ENCODE measurements at places on chromosomes 1 and 21.

DNA sequence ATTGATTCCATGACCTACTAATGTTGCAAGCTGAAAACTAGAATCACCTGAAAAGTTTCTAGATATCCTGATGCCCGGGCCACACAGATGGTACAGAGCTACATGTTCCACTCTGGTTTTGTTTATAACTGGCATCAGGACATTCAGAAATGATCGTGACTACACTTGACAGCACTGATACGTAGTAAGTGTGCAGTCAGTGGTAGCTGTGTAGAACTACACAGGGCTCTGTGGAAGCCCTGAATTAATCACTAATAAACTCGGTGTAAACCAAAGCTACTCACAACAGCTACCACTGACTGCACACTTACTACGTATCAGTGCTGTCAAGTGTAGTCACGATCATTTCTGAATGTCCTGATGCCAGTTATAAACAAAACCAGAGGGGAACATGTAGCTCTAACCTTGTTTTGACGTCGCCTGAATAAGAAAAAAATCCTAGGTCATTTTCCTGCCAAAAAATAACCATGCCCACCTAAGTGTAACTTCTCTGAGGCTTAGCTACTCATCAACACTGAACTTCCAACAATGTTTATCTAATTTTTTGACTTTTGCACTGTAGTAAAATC lies 149.7 kb downstream of the TGFBR3 start:
- DNase-seq, result no peak

- DNase-seq, result no peak
Observed at GRCh38 chr1:22118291-22118992, 24.5 kb downstream of the WNT4 start.

GRCh38 chr1:96309783-96310182 lies 411.8 kb upstream of the PTBP2 start:
- no peak for DNase-seq

DNA sequence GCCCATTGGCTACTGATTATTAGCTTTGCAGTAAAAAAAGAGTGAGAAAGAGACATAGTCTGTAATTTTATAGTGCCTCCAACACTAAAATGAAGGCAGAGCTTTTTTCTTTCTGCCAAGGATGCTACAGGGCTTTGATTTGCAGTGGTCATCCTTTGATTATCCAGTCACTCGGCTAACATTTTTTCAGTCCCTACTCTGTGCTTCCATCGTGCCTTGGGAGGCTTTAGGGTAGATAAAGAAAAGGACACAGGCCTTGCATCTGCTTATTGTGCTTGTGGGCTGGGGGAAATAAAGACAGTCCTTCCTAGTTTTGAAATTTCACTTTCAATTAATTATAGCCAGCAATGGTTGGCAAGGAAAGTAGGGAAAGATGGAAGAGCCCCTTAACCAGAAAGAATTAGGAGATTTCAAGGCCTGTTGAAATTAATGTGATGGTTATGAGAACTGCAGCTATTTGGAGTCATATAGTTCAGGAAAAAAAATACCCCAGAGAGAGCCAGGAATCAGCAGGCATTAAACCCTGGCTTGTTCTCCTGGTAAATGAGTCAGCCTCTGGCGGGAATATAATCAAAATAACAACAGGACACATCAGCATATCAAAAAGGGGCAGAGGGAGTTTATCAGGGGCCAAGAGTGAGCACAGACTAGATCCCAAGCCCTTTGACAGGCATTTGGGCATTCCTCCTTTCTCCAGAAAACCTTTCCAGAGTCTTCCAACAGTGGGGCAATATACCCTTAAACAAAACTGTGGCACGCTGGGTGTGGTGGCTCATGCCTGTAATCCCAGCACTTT lies 27.4 kb downstream of the CACHD1 start:
- DNase-seq, result no peak

DNA sequence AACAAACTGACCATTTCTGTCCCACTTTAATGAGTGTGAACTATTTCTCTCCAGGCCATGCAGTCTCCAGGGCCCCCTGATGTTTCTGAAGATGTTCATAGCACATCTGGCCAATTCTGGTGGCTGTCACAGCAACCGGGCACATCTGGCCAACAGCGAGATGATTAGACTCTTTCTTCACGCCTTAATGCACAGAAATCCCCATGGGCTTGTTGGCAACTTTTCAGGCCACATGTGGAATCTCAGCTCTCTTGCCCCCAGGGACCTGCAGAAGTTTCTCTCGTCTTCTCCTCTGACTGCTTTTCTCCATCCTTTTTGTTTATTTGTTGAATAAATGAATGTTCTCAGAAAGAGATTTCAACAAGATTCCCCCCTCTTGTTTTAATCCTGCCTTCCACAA lies 71.2 kb upstream of the HMGB4 start:
- no peak for DNase-seq

GRCh38 chr21:36491209-36491910 lies 11.4 kb upstream of the CLDN14 start:
- DNase-seq, result no peak

- no peak for DNase-seq
Observed at GRCh38 chr1:71861022-71861421, 421.3 kb downstream of the NEGR1 start.

DNA sequence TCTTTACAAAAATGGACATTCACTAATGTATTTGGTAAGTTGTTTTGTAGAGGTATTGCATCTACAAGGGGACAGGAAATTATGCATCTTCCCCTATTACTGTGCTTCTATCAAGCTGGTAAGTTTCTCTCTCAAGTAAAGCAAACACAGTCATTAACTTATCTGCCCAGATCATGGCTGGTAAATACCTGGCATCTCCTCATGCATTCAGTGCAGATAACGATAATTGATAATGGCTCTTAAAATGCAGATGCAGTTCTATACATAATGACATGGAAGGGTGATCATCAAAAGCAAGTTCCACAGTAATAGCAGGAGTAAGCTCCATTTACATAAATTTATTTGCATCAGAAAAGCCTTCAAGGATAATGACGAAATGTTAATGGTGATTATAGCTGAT lies 122.4 kb downstream of the SIPA1L2 start:
- no peak for DNase-seq

DNA sequence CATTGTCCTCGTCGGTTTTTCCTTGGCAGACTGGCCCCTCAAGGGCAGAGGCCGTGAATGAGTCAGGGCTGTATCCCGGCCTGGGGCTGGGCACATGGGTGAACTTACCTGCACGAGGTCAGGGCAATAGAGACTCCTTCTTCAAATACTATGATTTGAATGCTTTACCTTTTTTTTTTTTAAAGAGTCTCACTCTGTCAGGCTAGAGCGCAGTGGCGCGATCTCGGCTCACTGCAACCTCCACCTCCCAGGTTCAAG lies 5.0 kb downstream of the LAPTM5 start:
- no peak for DNase-seq

DNA sequence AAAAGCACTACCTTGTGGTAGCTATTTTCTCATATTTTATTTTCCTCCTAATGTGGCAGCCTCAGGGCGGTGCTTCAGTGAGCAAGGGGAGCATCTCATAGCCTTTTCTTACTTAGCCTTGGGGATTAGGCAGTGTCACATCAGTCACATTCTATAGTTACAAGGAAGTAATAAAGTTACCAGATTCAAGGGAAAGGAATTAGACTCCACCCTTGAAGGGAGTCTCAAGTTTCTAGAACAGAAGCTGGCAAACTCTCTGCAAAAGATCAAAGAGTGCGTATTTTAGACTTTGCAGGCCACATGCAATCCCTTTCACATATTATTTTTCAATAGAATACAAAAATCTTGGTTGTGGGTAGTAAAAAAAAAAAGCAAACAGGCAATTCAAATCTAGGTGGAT lies 350.4 kb downstream of the AMY1C start:
- DNase-seq, result no peak

- DNase-seq, result no peak
Observed at GRCh38 chr1:154971341-154971998, 923 bp upstream of the SHC1 start.

DNA sequence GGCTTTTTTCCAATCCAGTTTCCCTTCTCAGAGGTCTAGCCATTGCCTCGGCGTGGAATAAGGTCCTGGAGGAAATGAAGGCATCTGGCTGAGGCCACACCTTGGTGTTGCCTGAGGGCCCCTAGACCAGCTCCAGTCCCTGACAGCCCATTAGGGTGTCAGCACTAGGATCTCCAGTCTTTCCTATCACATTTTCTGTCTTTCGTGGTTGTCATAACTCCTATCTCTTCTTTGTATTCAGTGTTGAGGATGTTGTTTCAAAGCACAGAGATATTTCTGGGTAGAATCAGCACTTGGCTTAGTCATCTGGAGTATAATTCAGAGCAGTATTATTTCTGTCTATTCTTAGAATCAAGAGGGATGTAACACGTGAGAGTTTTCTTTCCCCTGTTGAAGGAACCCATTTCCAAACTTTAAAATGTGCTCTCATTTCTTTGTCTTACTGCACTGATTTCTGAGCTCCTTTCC lies 844.3 kb downstream of the KCNT2 start:
- DNase-seq, result no peak

DNA sequence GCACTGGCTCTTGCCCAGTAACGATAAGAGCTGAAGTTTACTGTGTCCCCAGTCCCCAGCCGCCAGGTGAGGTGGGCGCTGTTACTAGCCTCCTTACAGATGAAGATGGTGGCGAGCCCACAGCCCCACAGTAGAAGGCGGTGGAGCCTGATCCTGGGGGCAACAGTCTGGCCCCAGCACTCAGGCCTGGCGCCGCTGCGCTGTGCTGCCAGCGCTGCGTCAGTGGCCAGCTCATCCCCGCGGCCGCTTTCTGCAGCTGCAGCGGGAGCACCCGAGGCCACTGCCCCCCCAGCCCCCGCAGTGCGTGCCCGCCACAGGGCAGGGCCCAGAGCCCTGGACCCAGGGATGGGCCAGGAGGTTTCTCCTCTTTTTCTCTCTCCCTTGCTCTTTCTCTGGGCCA lies 13.3 kb downstream of the H6PD start:
- DNase-seq, result no peak

DNA sequence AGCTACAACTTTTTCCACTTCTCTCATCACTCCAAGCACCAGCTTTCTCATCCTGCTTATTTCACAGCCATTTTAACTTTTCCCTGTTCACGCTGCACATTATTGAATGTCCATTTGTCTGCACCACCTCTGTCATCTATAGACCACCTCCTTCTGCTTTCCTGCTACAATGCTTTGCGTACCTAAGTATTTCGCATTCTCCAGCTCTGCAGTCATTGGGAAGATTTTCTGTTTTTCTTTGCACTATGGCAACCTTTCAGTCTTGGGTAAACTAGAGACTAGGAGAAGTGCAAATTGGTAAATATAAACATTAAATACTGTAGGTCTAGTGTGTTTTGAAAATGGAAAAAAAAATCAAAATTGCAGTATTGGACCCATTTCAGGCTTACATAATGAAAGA lies 835 bp downstream of the CCDC30 start:
- DNase-seq, result no peak

GRCh38 chr1:69707103-69707502 lies 139.4 kb downstream of the LRRC7 start:
- no peak for DNase-seq

- no peak for DNase-seq
Observed at GRCh38 chr1:54850737-54851136, 36.3 kb downstream of the DHCR24 start.

DNA sequence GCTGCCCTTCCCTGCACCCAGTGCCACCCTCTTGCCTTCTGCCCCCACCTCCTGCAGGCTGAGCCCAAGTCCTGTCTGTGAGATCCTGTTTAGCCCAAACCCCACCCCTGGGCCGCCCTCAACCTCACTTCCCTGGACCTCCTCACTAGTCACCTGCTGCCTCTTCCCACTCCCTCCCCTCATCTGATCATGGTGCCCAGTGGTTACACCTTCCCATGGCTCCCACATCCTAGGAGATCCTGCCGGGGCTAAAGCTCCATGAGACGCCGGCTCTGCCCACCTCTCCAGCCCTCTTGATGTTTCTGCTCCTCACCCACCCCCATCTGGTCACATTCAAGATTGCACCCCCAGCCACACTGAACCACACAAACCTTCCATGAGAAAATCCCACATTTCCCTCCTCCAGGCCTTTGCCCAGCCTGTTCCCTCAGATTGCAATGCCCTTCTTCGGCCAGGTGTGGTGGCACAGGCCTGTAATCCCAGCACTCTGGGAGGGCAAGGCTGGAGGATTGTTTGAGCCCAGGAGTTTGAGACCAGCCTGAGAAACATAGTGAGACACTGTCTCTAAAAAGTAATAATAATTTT lies 17.0 kb downstream of the TTC39A start:
- no peak for DNase-seq

GRCh38 chr1:155064832-155065429 lies 1.4 kb downstream of the EFNA4 start:
- DNase-seq, result no peak

GRCh38 chr1:23444104-23444533 lies 19.6 kb upstream of the TCEA3 start:
- DNase-seq, result no peak

GRCh38 chr1:158931055-158931737 lies at the start of gene PYHIN1:
PYHIN1 (plus strand) TSS chr1:158931552; CDS start chr1:158936911, 5,359 bp downstream.
- no peak for DNase-seq

GRCh38 chr1:232891656-232892317 lies 58.6 kb upstream of the NTPCR start:
- no peak for DNase-seq

DNA sequence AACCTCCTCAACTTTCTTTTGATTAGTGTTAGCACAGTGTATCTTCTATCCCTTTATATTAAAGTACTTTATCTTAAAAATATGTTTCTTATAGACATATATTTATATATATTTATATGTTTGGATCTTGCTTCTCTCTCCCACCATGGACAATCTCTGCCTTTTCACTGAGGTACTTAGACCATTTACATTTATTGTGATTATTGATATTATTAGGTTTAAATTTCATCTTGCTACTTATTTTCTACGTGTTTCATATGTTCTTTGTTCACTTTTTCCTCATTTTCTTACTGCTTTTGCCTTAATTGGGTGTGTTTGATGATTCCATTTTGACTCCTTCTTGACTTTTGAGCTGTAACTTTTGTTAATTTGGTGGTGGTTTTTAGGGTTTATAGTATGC lies 70.7 kb downstream of the POFUT2 start:
- DNase-seq, result no peak
